Osteoblast (primary cell): ENCODE measurements at places on chromosomes 12 and 14. TPM values are rescaled to one million over a fixed set of nuclear protein-coding genes. Genes with fewer than 3 reads are reported as not detected.

DNA sequence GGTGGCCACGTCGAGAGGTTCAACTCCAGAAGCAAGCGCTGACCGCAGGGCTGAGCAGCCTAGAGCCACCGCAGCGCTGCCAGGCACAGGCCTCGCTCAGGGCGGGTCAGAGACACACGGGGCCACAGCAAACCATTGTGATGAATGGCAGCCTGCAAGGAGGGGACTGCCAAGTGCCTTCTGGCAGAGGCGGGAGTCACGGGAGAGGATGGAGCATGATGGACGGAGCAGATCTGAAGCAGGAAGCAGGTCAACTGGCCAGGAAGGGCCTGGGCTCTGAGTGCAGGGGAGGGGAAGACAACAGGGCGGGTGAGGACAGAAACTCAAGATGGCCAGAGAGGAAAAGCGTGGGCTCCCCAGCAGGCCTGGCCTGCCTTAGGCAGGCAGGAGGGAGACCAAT lies 49.8 kb downstream of the CDC42BPB start:
- H3K36me3 ChIP-seq: peaks cover 56% of the 10 kb centered on the region
- no peak overlapping the region for H3K4me3 ChIP-seq
- no peak for DNase-seq
- no peak overlapping the region for H3K27ac ChIP-seq

GRCh38 chr12:82682851-82683261 lies 3.9 kb upstream of the TMTC2 start:
- DNase-seq: no peak
- H3K4me1 ChIP-seq: peaks cover 5% of the 10 kb centered on the region
- no peak overlapping the region for H3K4me3 ChIP-seq
- no peak overlapping the region for H3K27ac ChIP-seq
- H3K27me3 ChIP-seq: peaks cover 4% of the 10 kb centered on the region

DNA sequence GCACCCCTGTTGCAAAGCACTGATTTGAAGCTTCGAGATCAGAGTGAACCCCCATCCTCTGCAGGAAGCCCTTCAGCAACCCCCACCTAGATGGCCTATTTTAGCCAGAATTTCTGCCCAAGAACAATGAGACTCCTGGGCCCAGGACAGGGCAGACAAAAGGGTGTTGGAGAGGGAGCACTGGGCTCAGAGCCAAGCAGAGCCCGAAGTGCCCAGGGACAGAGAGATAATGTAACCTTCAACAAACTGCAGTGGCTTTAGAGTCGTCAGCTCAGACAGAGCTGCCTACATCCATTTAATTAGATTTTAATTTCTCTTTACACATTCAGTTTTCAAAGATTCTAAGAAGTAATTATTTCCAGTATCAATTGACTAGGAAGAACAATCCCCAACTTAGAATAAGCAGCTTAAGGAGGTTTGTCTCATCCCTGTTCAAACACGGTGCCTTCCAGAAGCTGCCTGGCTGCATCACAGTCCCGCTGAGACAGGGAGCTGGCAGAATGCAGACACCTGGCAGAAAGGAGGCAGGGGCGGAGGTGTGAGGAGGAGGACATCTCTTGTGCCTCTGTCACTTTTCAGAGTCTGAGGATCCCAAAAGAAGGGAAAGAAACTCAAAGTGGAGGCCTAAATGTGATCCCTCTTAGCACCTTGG lies 504.9 kb upstream of the CCDC196 start:
- H3K27me3 ChIP-seq: no peaks in the 10 kb centered on the region
- no peak overlapping the region for H3K4me3 ChIP-seq
- H3K4me1 ChIP-seq: no peaks in the 10 kb centered on the region

DNA sequence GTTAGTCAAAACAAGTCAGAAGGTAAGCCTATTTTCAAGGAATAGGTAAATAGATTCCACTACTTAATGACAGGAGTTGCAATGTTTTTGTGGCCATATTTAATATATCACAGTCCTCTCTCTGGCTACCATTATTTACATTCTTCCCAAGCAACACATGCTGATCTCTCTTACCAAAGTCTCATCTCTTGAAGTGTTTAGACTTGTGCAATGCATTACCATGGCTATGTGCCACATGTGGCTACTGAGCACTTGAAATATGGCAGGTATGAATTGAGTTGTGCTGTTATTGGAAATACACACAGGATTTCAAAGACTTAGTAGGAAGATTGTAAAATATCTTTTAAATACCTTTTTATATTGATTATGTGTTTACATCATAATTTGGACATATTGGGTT lies 262.4 kb upstream of the PDE3A start:
- no peaks in the 10 kb centered on the region for H3K27me3 ChIP-seq
- H3K4me3 ChIP-seq: no peak overlapping the region
- H3K4me1 ChIP-seq: no peaks in the 10 kb centered on the region
- H3K27ac ChIP-seq: no peak overlapping the region

DNA sequence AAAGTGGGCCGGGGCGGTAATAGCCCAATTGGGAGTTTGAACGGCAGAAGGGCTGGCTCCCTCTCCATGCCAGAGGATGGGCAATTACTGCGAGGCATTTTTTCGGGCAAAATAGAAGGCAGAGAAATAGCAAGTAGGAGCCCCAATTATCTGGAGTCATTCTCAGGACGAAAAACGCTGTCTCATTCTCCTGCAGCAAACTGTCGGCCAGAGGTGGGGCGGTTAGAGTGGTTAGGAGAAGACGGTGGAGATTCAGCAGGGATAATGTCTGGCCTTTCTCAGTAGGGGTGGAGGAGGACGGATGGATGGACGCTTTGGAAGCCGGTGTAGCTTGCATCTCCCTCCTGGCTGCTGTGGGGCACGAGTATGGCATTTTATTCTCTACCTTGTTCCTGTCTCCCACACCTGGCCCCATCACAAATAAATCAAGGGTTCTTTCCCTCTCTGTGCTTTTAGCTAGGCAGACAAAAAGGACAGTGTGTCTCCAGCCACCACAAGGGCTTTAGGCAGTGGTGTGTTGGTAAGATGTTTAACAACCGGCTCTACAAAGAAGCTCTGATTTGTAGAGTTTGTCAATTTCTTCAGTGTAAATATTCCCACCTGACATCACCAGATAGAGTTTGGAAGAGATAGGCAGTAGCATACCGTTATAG lies 140.5 kb upstream of the LHX5 start:
- H3K36me3 ChIP-seq: no peaks in the 10 kb centered on the region
- no peak overlapping the region for H3K27ac ChIP-seq

- no peaks in the 10 kb centered on the region for H3K27me3 ChIP-seq
- no peak overlapping the region for H3K4me3 ChIP-seq
- no peaks in the 10 kb centered on the region for H3K36me3 ChIP-seq
- no peak for DNase-seq
These were observed 176.3 kb upstream of the ATP2B1 start for GRCh38 chr12:89884952-89885351.

- peak overlapping the region; percentile 72 for H3K4me3 ChIP-seq
- no peak overlapping the region for H3K27ac ChIP-seq
- peaks cover 3% of the 10 kb centered on the region for H3K4me1 ChIP-seq
- no peak for DNase-seq
- H3K27me3 ChIP-seq: peaks cover 21% of the 10 kb centered on the region
- no peaks in the 10 kb centered on the region for H3K36me3 ChIP-seq
These were observed 95.2 kb upstream of the HMGA2 start for GRCh38 chr12:65728848-65729793.

- H3K4me1 ChIP-seq: no peaks in the 10 kb centered on the region
- H3K27ac ChIP-seq: no peak overlapping the region
- DNase-seq: no peak
- no peaks in the 10 kb centered on the region for H3K27me3 ChIP-seq
These were observed 51.1 kb upstream of the TCL1A start for GRCh38 chr14:95765051-95765450.

DNA sequence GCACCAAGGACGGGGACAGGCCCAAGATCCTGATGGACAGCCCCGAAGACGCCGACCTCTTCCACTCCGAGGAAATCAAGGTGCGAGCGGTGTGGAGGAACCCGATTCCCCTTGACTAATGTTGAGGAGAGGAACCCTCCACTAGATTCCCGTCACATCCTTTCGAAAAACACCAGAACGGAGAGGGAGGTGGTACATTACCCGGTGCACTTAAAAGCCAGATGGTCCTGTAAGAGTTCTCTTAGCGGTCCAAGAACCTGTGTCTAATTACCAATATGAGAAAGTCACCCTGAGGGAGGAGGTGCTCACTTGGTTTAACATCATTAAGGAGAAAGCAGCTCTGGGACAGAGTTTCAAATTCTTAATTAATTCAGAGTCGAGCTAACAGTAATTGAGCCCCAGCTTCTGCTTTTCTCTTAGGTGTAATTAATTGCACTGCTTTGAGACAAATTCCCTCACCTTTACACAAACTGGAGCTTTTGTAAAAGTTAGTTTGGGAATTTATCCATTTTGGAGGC lies 450 bp downstream of the PRKAB1 start:
- H3K4me3 ChIP-seq: peak overlapping the region; percentile 91
- peak overlapping the region; percentile 69 for H3K27ac ChIP-seq
- peak; percentile 65 for DNase-seq
- H3K4me1 ChIP-seq: peaks cover 21% of the 10 kb centered on the region
- H3K27me3 ChIP-seq: no peaks in the 10 kb centered on the region

DNA sequence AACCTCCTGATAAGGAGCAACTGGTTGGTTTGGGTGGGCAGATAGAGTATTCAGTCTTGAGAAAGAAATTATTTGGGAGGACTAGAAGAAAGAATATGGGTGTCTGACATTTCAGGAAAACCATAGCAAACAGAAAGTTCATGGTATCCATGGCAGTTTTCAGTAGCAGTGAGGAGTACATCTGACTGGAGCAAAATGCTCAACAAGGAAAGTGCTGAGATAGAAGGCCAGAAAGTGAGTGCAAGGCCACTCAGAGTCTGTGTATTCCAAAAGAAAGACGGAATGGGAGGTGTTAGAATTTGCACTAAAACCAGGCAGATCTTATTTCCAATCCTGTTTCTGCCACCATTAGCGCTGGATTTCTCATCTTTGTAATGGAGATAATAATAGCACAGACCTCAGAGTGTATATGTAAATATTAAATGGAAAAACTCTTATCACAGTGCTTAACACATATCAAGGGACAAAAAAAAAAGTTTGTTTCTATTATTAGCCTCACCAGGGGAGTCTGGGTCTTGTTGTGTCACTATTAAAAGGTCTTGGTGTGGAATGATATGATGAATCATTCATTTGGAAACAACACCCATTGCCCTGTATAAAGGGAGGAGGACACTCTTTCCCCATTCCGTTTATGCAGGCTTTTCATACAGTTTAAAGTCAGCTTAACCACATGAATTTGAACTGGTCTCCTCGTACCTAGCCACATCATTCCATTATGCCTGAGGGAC lies 349.8 kb downstream of the IPO8 start:
- H3K4me3 ChIP-seq: no peak overlapping the region
- no peaks in the 10 kb centered on the region for H3K36me3 ChIP-seq
- no peak overlapping the region for H3K27ac ChIP-seq
- no peaks in the 10 kb centered on the region for H3K4me1 ChIP-seq

CLEC4C gene
- not detected in 2 replicates for total RNA-seq

TRHDE gene
- total RNA-seq: under 0.01 and 0.59 TPM in 2 replicates

DCD gene
- total RNA-seq: not detected in 2 replicates

AGAP2 gene
- 0.29 and 0.72 TPM in 2 replicates for total RNA-seq

GNG2 gene
- total RNA-seq: 7.4 and 9.8 TPM in 2 replicates
